A549 (cell line): ENCODE measurements at places on chromosomes 2 and 18. TPM values are rescaled to one million over a fixed set of nuclear protein-coding genes. Genes with fewer than 3 reads are reported as not detected.

TMEM17 gene
- polyA plus RNA-seq: 4.4 to 5.2 TPM (median 4.9 TPM) in 3 replicates

GRCh38 chr2:207129821-207130220 is 35.9 kb downstream of the KLF7 start:
- DNase-seq: no peak

- DNase-seq: no peak
Measured at GRCh38 chr2:151027151-151027550, 234.5 kb downstream of the RBM43 start.

TACR1 gene
- 0.11 to 0.27 TPM (median 0.14 TPM) in 3 replicates for polyA plus RNA-seq

- DNase-seq: no peak
Measured at GRCh38 chr2:141523199-141523598, 607.6 kb downstream of the LRP1B start.

GRCh38 chr2:52238782-52239181 is 1206.8 kb upstream of the NRXN1 start:
- no peak for DNase-seq

DNA sequence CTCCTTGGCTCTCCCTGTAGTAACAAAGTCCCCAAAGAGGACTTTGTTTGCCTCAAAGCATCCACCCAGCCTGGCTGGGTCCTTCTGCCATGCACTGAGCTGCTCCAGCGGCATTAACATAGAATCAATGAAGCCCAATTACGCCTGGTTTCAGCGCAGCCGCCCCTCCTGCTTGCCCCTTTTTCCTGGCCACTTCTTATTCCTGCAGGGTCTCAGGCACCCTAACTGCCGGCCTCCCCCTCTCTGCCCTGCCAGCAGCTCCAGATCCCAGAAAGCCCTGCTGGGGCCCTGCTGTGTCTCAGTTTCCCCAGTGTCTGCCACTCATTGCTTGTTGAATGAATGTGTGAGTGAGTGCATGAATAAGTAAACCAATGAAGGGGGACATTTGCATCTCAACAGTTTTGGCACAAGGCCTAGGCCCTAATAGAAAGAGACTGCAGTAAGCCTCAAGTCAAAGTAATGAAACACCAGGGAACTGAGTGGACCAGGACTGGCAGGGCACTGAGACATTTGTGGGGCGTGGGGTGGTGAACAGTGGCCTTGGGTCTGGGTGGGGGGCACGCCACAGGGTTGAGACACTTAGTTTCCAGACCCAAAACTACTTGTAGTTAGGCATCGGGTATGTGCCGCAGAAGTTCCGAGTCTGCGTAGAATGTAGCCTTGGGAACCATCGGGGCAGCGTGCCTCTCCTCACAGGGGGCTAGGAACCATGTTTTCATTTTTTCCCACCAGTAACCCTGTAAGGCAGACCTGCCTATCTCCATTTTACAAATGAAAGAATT is 60.6 kb downstream of the SMAD7 start:
- no peak for DNase-seq

- no peak for DNase-seq
Measured at GRCh38 chr2:12440731-12441130, 276.0 kb upstream of the TRIB2 start.

DNA sequence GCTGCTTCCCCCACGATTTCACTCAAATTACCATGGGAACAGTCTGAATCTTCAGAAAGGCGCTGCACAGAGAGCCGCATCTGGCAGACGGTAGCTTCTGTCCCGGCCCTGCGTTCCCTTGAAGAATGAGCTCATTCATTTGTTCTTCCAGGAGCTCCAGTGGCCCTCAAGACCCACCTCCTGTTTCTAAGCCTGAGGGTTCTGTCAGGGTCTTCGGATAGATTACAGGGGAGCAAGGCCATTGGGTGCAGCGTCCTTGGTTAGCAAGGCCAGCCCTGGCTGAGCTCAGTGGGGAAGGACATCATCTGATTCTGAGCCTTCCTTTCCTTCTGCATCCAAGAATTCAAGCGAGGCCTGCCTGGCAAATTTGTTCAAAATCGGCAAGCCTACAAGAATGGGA is 111.9 kb downstream of the PDCL3 start:
- DNase-seq: no peak

- no peak for DNase-seq
Measured at GRCh38 chr2:209614690-209615369, 156.8 kb upstream of the UNC80 start.

- no peak for DNase-seq
Measured at GRCh38 chr2:31314761-31315160, 80.8 kb downstream of the EHD3 start.

ACADL gene
- polyA plus RNA-seq: not detected in 3 replicates

GRCh38 chr2:146730882-146731281 is 1113.9 kb upstream of the ACVR2A start:
- no peak for DNase-seq

DNA sequence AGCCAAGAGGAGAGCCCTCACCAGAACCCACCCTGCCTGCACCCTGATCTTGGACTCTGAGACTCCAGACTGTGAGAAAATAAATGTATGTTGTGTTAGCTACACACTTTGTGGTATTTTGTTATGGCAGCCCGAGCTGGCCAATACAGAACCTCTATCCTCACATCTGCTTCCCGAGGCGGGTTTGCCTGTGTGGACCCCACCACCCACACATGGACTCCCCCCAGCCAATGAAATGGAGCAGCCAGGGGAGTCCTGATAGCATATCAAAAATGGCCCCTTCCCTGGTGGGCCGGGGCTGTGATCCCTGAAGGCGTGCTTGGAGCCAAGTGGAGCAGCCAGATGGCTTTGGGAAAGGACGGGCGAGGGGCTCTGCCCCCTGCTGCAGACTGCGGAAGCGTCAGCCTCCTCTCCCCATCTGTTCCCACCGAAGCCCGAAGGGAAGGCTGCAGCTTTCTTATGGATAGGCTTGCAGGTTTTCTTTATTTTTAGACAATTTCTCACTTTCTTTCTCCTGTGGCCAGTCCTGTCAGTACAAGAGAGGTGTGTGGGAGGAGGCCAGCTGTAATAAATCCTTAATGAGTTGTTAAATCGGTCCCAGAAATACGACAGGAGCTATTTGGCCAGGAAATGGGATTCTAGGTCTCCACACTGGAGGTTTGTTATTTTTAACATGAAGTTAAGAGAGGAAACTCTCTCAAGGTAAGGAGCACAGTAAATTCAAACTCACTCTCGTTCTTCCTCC is 34.4 kb downstream of the TEX51 start:
- no peak for DNase-seq

ZC3H6 gene
- polyA plus RNA-seq: 0.33 to 0.75 TPM (median 0.59 TPM) in 3 replicates

- no peak for DNase-seq
Measured at GRCh38 chr18:72086421-72086820, 457.7 kb downstream of the CBLN2 start.

DNA sequence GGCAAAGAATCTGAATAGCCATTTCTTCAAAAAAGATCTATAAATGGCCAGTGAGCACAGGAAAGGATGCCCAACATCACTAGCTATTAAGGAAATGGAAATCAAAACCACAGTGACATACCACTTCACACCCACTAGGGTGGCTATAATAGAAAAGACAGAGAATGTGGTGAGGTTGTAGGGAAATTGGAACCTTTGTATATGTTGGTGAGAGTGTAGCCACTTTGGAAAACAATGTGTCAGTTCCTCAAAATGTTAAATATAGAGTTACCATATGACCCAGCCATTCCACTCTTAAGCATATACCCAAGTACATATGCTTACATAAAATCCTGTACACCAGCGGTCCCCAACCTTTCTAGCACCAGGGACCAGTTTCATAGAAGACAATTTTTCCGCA is 152.8 kb downstream of the SMAD2 start:
- DNase-seq: no peak

DNA sequence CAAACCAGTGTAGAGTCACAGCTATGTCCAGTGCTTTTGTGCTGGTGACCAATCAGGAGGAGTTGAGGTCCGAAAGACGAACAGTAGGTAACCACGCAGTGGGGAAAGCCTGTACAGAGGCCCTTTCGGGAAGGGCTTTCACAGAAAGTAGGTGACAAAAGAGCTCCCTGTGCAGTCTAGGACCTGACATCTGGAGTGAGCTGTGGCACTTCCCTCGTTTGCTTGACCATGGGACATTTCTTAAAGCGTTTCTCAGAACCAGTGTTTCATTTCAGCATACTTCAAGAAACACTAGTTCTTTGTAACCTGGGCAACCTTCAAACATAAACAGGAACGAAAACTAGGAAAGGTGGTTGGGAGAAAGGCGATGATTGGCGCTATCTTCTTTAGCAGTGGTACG is 55.7 kb upstream of the ITM2C start:
- no peak for DNase-seq

GRCh38 chr18:35570182-35570581 is 11.4 kb upstream of the GALNT1 start:
- no peak for DNase-seq

KYNU gene
- 242 to 304 TPM (median 302 TPM) in 3 replicates for polyA plus RNA-seq

LRRC30 gene
- polyA plus RNA-seq: not detected in 3 replicates

MATN3 gene
- polyA plus RNA-seq: 11.2 to 17.2 TPM (median 14.2 TPM) in 3 replicates

GRCh38 chr2:105796131-105796638 is 51.5 kb downstream of the NCK2 start:
- DNase-seq: no peak

GRCh38 chr2:179049203-179049545 is 763 bp downstream of the CCDC141 start:
- DNase-seq: no peak

DNA sequence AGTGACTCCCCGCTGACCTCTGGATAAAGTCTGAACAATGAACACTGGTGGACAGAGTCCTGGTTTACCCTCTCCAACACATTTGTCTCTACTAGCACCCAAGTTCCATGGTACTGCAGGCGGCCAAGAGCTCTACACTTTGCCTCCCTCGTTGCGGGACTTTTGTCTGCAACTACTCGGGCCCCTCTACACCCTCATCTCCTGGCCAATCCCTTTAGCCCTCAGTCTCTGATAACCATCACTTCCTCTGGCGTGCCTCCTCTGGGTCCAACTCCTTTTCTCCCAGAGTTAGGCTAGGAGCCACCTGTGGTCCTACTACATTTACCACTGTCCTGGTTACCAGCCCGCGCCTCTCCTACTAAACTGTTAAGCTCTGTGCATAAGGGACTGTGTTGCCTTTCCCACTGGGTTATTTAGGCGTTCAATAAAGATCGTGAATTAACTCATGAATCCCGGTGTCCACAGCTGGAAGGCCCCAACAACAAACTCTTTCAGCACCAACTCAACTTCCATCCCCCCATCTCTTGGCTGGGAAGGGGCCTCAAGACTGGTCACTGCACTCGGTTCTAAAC is 757 bp downstream of the HDHD2 start:
- peak; percentile 1 for DNase-seq

GRCh38 chr2:21412944-21413443 is 289.2 kb downstream of the TDRD15 start:
- DNase-seq: no peak

DNA sequence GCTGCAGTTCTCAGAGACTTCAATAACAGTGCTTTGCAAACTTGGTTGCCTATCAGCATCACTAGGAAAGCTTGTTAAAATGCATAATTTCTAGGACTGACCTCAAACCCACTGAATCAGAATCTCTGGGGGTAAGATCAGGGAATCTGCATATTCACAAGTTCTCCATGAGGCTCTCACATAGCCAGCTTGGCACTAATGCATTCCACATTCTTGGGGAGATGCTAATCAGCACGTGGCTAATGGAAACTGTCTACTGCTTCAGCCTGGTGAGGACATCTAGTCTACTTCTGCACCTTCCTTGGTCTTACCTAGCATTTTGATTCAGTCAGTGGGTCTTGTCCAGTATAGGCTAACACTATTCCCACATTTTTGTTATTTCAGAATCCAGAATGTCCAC is 56.3 kb downstream of the RBKS start:
- no peak for DNase-seq

VIT gene
- not detected in 3 replicates for polyA plus RNA-seq

ATIC gene
- polyA plus RNA-seq: 294 to 325 TPM (median 298 TPM) in 3 replicates

AMER3 gene
- polyA plus RNA-seq: not detected in 3 replicates

- no peak for DNase-seq
Measured at GRCh38 chr2:26913606-26913998, 56.8 kb upstream of the MAPRE3 start.

DNA sequence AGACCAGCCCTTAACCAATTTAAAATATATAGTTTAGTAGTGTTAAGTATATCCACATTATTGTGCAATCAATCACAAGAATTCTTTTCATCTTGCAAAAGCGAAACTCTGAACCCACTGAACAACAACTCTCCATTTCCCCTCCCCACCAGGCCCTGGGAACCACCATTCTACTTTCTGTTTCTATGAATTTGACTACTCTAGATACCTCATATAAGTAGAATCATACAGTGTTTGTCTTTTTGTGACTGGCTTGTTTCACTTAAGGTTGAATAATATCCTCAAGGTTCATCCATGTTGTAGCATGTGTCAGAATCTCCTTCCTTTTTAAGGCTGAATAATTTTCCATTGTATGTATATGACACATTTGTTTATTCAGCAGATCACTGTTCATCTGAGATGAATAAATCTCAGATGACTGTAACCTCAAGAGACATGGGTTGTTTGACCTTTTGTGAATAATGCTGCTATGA is 8.1 kb upstream of the SOS1 start:
- no peak for DNase-seq

ZSWIM2 gene
- not detected in 3 replicates for polyA plus RNA-seq

KRCC1 gene
- 12.9 to 18.7 TPM (median 16.2 TPM) in 3 replicates for polyA plus RNA-seq

DNA sequence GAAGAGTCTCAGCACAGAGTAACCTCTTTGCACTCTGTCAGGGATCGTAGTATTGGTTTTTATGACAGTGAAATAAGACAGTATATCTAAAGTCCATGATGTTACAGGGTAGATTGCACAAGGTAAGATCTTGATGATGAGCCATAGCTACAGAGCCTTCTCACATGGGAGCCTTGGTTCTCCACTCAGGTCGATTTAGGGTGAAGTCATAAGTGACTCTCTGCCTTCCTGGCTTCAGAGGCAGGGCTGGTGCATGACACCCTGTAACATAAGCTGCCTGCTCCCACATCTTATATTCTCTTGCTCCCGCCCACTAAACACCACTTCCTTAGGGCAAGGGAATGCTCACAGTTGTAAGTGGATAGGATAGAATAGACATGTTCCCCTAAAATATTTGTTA is 13.3 kb downstream of the DAPL1 start:
- DNase-seq: no peak

DNA sequence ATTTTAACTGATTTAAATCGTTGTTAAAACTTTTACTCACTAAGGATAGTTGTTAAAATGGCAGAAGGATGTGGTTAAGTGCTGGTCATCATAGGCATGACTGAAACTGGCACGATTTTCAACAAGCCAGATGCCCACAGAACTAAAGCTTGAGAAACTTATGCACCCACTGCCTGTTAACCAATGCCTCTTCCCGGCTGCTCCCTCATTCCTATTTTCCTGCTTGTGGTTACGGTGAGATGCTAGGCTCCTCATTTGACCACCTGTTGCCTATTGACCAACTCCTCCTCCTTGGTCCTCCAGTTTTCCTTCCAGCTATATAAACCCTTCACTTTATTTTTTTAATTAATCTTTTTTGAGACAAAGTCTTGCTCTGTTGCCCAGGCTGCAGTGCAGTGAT is 238.7 kb downstream of the TFCP2L1 start:
- DNase-seq: no peak

TGIF1 gene
- polyA plus RNA-seq: 132 to 160 TPM (median 159 TPM) in 3 replicates

ACVR1C gene
- 0.01 TPM in 1 of 3 replicates, not detected in the others for polyA plus RNA-seq

- DNase-seq: peak; percentile 9
Measured at GRCh38 chr18:39571511-39571910, 2005.9 kb upstream of the CELF4 start.

DNA sequence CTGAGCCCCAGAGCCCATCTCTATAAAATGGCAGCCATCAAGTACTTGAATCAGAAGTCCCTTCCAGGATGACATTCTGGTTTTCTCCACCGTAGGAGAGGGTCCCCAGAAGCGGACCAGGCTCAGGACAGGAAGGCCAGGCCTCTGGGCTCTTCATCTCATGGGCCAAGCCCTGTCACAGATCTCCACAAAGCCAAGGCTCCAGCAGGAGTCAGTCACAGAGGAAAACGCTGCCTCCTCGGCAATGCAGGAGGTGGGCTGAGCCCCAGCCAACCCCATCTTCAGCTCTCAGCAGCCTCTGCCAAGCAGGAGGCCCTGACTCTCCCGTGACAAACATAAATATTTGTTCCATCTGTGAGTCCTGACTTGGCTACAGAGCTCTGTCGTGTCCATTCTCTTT is 39.4 kb upstream of the GPAT2 start:
- DNase-seq: no peak
